ENCODE measurements at places on chromosomes 1 and 21. TPM values are rescaled to one million over a fixed set of nuclear protein-coding genes. Genes with fewer than 3 reads are reported as not detected.

The DIO1 gene
- 0.18 TPM for polyA plus RNA-seq

- no peak for DNase-seq
Observed at GRCh38 chr1:12047120-12047876, 15.8 kb upstream of the TNFRSF8 start.

The AMY2A gene
- not detected for polyA plus RNA-seq

DNA sequence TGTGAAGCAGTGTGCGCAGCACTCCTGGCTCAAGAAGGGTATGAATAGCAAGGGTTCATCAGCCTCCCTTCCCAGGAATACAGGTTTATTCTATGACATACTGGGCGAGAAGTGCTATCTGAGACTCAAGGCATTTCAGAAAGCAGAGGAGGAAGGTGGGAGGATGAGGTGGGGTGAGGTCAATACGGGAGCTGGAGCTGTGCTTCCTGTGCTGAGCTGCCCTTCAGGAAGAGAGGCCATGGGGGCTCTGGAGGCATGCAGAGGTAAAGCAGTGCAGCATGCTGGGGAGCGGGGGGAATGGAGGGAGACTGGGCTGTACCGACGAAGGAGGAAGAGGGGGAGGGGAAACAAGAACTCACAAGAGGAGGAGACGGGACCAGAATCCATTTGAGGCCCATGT is 717.6 kb downstream of the PTPRU start:
- DNase-seq: no peak

- DNase-seq: no peak
Observed at GRCh38 chr1:181141431-181141910, 53.0 kb downstream of the IER5 start.

The CD5L gene
- polyA plus RNA-seq: not detected

- no peak for DNase-seq
Observed at GRCh38 chr1:70205071-70205433, 327 bp downstream of the LRRC40 start.

GRCh38 chr1:95069710-95070093 is 3.0 kb downstream of the ALG14 start:
- DNase-seq: no peak

- DNase-seq: no peak
Observed at GRCh38 chr1:55326496-55327243, 111.5 kb upstream of the USP24 start.

GRCh38 chr21:31346256-31346821 is 2.3 kb upstream of the TIAM1 start:
- no peak for DNase-seq
